ENCODE measurements at places on chromosomes 16 and 17. TPM values are rescaled to one million over a fixed set of nuclear protein-coding genes. Genes with fewer than 3 reads are reported as not detected.

FBXO39 gene
- 0.97 TPM for total RNA-seq

SLC6A4 gene
- not detected for total RNA-seq

NKD1 gene
- 0.12 TPM for total RNA-seq

CLEC19A gene
- not detected for total RNA-seq

TLCD3B gene
- not detected for total RNA-seq

Measured in hair follicle dermal papilla cell (primary cell).